Left hindlimb (tissue), 1 donor: ENCODE measurements at places on chromosomes 3 and 15.

DNA sequence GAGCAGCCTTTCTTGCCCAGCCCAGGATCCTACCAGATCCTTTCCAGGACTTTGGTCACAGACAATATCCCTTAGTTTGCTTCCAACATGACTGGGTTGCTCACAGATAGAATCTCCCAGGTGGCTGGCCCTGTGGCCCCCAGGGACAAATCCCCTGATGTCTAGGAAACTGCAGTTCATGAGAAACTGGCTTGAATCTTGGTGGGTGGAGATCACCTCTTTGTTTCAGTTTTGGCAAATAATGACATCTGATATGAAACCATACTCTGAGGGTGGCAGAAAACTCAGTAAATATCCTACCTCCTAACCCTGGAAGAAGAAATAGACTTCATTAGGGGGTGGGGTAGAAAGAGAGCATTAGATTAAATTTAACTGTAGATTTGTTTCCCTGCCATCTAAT is 44.1 kb upstream of the PFN2 start:
- no peak for DNase-seq

GRCh38 chr3:196553551-196553950 is 14.8 kb downstream of the WDR53 start:
- no peak for DNase-seq

- no peak for DNase-seq
Measured at GRCh38 chr3:119508172-119508845, 10.0 kb downstream of the TIMMDC1 start.

DNA sequence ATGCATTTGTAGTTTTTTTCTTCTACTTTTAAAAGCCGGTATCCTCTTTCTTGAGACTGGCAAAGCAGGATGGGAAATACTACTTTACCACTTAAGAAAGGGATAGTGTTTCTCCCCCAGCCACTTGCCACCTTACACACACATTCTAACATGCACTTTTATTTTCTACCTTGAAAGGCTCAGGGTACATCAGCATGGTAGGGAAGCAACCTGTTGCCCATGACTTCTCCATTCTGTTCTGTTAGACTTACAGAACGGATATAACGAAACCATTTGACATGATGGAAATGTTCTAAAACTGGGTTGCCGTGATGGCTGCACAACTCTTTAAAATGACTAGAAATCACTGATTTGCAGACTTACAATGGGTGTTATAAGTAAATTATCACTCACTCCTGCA is 405.5 kb downstream of the SHQ1 start:
- no peak for DNase-seq

- DNase-seq: no peak
Measured at GRCh38 chr3:11982341-11982941, 21.7 kb upstream of the SYN2 start.

- DNase-seq: no peak
Measured at GRCh38 chr3:59535791-59536221, 486.0 kb upstream of the CFAP20DC start.

DNA sequence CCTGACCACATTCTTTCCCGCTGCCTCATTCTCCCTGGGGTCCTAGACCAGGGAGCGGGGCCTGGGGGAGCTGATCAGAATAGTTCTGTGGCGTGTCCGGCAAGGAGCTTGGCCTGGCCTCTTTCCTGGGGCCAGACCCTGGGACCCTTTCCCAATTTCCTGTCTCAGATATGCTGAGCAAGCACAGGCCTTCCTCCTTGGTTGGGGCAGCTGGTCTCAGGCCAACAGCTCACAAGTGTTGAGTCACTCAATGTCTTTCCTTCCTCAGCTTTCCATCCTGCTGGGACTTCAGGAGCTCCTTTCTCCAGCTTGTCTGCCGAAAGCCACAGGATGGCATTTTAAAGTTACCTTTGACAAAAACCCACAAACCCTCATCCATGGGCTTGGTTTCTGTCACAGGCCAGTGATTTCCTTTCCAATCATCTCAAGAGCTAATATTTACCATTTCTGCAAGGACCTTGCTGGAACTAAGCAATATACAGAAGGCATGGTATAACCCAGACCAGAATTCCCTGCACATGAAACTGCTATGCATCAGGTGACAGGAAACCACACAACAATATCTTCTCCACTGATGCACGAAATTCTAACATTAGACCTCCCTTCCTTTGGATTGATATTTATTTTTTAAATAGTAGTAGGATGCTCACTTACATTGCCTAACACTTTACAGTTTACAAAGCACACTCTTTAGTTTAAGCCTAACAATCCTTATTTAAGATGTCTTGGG is 19.5 kb upstream of the TIMP4 start:
- DNase-seq: no peak

- DNase-seq: no peak
Measured at GRCh38 chr15:84681831-84682230, 23.8 kb upstream of the NMB start.

DNA sequence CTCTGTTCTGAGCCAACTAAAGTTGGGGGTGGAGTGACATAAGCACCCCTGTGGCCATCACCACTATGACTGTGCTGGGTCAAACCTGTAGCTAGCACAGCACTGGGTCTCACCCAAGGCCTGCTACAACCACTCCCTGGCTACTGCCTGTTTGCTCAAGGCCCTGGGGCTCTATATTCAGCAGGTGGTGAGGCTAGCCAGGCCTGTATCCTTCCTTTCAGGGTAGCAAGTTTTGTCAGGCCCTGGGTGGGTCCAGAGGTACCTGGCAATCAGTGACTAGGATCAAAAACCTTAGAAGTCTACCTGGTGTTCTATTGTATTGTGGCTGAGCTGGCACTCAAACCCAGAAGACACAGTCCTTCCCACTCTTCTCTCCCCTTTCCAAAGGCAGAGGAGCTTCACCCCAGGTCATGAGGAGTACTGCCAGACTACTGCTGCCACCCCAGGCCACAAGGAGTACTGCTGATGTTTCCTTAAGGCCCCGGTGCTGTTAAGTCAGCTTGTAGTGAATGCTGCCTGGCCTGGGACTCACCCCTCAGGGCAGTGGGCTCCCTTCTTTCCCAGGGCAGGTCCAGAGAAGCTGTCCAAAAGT is 170.8 kb downstream of the IGSF11 start:
- no peak for DNase-seq

GRCh38 chr15:63349156-63349555 is 32.5 kb downstream of the CA12 start:
- no peak for DNase-seq

GRCh38 chr3:108008931-108009639 is 81.7 kb downstream of the CD47 start:
- DNase-seq: no peak
